ENCODE measurements at places on chromosomes 1 and 21.
A peak's percentile ranks its signal among the peaks of the same experiment; 100 is the strongest.

DNA sequence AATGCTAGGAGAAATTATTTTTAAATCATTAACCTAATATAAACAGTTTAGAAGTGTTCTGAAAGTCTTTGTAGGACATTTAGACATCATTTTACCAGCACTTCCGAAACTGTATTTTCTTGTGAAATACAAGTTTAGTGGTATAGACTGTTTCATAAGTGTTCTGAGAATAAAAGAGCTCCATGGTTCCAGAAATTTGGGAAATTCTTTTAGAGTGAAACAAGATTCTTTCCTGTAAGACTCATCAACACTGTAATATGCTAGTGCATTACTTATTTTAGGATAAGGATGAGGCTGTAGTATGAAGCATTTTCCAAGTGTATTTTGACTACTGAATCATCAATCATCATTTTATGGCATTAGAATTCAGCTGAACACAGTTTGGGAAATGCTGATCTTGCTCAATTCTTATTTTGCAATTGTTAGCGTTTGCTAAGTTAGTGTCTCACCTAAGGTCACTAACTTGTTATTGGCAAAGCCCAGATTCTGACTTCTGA, 73.4 kb downstream of the CEP350 start:
- no peak for DNase-seq

DNA sequence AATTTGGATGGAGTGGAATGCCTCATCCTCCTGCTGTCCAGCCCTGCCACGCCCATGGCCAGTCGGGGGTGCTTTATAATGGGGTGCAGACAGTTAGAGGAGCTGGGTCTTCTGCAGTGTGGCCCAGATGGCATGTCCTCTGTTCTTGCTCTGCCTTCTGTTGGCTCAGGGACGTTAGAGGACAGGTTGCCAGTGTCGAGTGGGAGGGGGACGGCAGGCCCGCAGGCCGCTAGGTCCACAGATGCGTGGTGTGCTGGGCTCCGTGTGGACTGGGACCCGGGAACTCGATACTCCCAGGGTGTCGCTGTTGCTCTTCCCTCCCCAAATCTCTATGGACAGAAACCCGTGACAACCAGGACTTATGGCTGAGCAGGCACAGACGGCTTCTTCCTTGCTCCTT, 33.3 kb downstream of the SIM2 start:
- DNase-seq: no peak

- no peak for DNase-seq
Measured at GRCh38 chr1:202857136-202857610, 31.8 kb downstream of the RABIF start.

GRCh38 chr1:236534151-236534651, 10.4 kb downstream of the LGALS8 start:
- no peak for DNase-seq

DNA sequence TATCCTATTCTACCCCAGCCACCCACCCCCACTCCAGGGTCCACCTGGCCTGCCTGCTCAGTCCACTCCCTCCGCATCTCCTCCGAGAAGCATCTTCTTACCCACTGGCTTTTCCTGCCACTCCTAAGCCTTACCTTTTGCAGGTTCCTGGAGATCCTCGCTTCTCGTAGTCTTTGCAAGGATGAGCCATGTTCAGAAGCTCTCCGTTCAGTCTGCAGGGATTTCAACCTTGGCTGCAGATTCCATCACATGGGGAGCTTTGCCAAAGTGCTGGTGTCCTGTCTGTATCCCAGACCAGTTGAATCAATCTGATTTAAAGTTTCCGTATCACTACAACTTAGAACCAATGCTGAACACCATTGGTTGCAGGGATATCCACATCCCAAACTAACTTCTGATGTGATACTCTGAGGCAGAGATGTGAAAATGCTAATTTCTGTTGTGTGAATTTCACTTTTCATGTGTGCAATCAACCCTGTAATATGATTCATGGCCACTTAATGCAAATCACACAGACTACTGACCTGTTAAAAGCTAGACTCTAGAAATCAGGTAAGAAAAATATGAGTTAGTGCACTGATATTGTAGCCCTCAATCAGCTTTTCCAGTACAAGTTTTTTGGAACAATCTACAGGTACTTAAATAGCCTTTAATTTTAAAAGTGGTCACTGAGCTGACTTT, 61.9 kb downstream of the CAPN2 start:
- DNase-seq: no peak

- no peak for DNase-seq
Measured at GRCh38 chr1:91764471-91765115, 121.4 kb downstream of the TGFBR3 start.

DNA sequence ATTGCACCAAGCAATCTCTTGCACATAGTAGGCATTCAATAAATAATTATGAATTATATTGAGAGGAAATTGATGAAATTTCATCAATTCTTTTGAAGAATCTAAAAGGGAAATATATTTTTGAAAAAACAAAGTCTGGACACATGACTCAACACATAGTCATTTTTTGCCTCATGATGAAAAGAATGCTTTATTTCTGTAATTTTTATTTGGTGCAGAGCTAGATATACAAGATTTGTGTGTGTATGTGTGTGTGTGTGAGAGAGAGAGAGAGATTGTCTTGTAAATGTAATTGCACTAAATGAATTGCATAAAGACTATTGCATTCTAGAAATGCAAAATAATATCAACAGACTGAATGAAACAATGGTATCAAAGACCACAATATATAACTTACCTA, 206.2 kb upstream of the C1orf87 start:
- no peak for DNase-seq

- DNase-seq: no peak
Measured at GRCh38 chr1:174040387-174040786, 18.2 kb upstream of the RC3H1 start.

GRCh38 chr21:23127973-23128372, 2129.8 kb downstream of the NCAM2 start:
- DNase-seq: no peak

DNA sequence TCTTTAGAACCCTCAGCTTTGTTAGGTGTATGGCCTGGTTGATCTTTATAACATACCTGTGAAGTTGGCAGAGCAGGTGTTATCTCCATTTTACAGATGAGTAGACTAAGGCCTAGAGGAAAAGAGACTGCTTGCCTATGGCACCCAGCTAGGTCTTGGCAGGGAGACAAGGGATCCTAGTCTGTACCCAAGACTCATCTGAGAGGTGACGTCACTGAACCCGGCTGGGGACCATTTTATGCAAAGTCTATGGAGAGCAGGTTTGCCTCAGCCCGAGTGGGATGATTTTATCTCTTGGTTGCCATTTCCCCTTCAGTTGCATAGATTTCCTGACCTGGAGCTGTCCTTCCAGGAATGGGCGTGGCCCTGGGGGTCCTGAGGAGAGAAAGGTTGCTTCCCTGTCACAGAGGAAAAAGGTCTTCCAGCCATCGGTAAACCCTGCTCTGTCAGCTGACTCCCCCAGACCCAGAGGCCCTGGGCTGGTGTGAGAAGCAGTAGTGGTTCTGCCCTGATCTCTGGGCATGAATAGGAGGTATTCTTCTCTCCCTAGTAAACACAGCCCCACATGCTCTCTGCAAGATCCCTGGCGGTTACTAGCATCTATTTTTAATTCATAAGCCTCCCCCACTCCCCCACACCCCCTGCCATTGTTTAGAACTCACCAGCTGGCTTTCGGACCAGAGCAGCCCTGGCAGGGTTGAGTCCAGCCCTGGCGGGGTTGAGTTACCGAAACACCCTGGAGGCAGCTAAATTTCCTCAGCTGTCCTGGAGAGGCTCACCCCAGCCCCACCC, 19.6 kb downstream of the TMCC2 start:
- DNase-seq: no peak

DNA sequence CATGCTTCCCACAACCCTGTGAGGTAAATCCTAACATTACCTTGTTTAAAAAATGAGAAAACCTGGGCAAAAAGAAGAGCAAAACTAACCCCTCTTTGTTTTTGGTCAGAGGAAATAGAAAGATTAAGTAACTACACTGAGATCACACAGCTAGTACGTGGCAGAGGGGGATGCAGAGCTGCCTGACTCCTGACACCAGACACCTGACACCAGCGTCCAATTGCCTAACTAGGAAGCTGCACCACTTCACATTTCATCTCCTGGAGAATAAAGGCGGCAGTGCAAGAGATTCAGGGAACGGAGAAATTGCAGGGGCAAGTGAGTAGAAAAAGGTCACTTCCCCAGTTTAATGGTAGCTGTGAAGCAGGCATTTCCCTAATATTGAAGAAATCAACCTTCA, 229.3 kb upstream of the PTBP2 start:
- DNase-seq: no peak

- DNase-seq: no peak
Measured at GRCh38 chr1:180154003-180154324, 705 bp upstream of the QSOX1 start.

- no peak for DNase-seq
Measured at GRCh38 chr1:28796352-28797211, 15.4 kb upstream of the OPRD1 start.

- no peak for DNase-seq
Measured at GRCh38 chr21:15164678-15165303, 100.0 kb upstream of the NRIP1 start.

DNA sequence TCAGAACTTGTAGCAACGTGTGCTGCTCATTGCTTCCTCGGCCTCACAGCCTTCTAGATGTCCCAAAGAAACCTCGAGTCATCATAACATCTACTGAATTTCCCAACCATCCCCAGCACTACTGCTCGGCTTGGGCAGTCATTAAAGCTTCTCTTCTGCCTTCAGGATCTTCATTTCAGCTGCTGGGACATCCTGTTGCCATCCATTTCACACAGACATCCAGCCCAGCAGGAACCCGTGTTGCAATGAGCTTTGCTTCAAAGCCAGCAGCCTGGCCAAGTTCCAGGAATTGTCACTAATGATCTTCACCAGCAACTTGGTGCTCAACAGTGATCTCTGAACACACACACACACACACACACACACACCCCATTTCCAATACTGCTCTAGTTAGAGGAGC, 18.5 kb downstream of the WLS start:
- DNase-seq: no peak

GRCh38 chr1:207009182-207009850, 23.2 kb downstream of the C1orf116 start:
- DNase-seq: no peak

GRCh38 chr1:109984190-109984455, 442 bp upstream of the AHCYL1 start:
- DNase-seq: no peak

- no peak for DNase-seq
Measured at GRCh38 chr21:15857740-15858139, 128.0 kb downstream of the USP25 start.

- DNase-seq: no peak
Measured at GRCh38 chr1:228387321-228387720, 19.3 kb downstream of the TRIM11 start.

DNA sequence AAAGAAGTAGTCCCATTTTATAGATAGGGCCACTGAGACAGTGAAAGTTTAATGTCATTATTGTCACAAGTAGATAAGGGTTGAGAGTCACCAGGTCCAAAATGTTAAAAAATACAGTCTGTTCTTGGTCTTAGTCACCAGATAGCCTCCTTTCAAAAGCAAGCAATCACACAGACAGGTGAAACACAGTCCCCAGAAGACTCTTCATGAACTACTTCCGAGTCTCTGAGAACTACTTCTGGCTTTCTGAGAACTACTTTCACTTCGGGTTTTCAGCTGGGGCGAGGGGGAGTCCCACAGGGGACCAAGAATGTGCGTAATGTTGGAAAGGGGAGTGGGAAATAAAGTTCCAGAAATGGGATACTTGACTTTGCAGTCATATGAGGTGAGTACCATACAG, 143.2 kb downstream of the HHIPL2 start:
- peak; percentile 23 for DNase-seq

GRCh38 chr1:153488731-153489130, 28.3 kb upstream of the S100A7 start:
- no peak for DNase-seq

- no peak for DNase-seq
Measured at GRCh38 chr21:29771491-29772066, 168.2 kb downstream of the GRIK1 start.

- DNase-seq: no peak
Measured at GRCh38 chr1:74773582-74773981, 40.6 kb downstream of the TYW3 start.

DNA sequence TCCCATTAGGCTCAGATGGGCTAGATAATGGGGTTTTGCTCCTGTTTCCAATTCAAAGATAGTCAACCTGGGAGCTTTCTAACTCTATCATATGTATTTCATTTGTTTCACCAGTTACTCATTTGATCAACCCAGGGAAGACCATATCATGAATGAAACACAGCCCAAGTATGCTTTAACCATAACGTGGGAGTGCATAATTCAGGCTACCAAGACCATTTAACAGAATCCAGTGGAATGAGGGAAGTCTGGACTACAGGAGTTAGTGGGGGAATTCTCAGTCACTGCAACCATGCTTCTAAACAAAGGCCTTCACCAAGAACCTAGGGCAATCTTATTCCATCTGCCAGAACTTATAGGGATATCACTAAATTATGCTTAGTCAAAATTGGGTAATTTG, 15.0 kb upstream of the SLC16A1 start:
- no peak for DNase-seq

- DNase-seq: peak; percentile 9
Measured at GRCh38 chr1:59696421-59697115, 118.2 kb upstream of the HOOK1 start.

- DNase-seq: peak; percentile 24
Measured at GRCh38 chr1:2232255-2232915, 4.3 kb downstream of the SKI start.

DNA sequence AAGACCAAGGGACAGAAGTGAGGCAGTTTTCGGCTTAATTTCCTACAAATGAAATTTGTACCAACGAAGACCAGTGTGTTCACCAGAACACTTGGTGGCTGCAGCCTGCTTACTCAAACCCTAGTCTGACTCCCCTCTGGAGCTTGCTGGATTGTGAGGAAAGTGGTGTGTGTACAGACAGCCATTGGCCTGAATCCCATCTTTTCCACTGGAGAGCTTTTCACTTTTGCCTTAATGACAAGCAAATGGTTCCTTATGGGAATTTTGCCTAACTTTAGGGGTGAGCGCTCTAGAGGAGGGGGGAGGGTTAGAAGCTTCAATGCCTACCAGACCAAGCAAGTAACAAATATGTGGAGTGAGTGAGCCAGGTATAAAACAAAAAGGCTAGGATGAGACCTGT, 17.3 kb downstream of the METTL13 start:
- no peak for DNase-seq

GRCh38 chr1:47621483-47621882, 183.6 kb downstream of the FOXD2 start:
- DNase-seq: no peak
